ENCODE measurements at places on chromosomes 7 and 10.

GRCh38 chr10:102621443-102622325, 22.6 kb upstream of the TRIM8 start:
- no peak for DNase-seq

GRCh38 chr10:114777415-114777814, 44.2 kb upstream of the FHIP2A start:
- no peak for DNase-seq

- no peak for DNase-seq
Observed at GRCh38 chr7:82273886-82274285, 169.7 kb downstream of the CACNA2D1 start.

DNA sequence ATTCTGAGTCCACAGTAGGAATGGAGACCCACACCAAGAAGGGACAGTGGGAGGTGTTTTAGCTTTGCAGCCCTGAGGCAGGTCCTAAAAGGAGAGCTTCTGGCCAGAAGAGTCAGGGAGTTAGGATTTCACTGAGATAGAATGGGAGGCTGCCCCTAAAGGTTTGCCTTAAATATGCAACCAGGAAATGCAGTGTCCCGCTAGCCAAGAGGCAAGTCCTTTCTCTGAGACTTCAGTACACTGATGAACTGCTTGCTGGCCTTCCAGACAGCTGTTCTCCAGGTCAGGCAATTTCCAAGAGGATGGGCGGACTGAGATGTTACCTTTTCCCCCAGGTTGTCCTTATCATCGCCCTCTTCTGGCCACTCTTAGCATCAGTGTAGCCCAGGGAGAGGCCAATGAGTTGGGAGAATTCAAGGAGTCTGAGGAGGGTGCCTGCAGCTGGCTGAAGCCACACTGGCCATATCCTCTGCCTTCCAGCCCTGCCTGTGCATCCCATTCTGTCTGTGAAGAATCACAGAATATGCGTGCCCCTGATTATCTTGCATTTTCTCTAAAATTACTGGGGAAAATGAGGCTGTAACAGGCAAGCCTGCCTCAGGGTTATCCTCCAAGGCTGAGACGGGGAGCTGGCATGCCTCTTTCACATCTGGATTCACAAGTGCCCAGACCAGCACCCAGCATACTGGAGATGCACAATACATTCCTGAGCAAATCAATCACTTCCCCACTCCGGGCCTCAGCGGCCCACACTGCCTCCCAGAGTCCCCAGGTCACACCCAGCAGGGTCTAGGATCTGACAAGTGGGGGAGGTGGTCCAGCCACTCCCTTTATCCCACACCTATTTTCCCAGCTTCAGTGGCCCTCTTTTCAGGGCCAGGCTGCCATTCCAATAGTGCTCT, 2.4 kb downstream of the TLL2 start:
- no peak for DNase-seq

- no peak for DNase-seq
Observed at GRCh38 chr10:59064080-59064692, 112.3 kb upstream of the PHYHIPL start.
